ENCODE measurements at places on chromosomes 7 and 10. TPM values are rescaled to one million over a fixed set of nuclear protein-coding genes. Genes with fewer than 3 reads are reported as not detected.

Gene FZD8
- 5.6 TPM for total RNA-seq

DNA sequence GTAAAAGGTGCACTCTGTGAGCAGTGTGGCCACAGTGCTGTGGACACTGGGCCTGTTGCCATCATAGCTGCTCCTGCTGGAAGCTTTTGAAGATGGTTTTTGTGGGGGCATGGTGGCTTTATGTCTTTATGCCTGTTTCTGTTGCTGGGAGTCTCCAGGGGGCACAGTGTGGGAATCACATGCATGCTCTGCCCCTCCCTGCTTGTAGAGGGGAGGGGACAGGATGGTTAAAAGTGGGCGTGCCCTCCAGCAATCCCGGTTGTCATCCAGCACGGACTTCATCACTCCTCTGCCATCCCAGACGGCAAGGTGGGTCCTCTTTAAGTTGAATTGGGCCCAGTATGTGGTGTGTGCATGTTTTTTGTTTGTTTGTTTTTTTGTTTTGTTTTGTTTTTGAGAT is 20.2 kb downstream of the OGDH start:
- no peaks in the 10 kb centered on the region for H3K36me3 ChIP-seq
- no peak overlapping the region for H3K4me3 ChIP-seq
- no peaks in the 10 kb centered on the region for H3K4me1 ChIP-seq
- H3K27ac ChIP-seq, result no peak overlapping the region

DNA sequence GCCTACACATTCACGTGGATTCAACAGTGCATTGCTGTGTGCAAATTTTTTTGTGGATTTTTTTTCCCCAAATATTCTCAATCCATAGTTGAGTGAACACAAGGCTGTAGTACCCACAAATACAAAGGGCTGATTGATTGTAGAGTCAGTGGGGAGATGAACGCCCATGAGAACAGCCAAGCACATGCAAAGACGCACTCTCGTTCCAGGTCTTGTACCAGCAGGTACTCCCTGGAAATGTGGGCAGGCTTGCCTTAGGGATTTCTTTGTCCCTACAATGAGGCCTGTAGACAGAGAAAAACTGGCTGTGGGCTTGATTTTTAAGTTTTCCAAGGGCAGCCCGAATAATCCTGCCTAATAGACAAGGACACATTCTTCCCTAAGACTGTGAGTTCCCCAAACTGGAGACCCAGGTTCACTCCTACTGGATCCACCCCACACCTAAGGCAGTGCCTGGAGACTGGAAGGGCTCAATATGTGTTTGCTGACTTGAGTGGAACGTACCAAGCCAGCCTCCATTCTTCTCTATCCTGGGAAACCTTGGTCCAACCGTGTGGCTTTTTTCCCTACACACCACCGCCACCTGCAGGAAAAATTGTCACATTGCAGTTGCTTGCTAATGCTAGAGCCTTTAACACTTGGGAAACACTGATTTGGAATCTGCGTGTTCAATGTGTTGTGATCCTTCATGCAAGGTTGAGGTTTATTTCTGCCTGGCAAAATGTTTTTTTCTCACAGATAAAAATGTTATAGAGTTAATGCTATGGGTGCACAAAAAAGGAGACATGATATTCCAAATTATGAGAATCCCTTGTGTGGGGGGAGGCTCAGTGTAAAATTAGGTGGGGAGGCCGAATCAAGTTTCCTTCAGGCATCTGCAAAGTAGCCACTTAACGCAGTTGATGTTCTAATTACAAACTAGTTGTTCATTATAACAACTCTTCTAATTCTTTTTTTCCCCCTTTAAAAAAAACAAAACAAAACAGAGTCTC is 49.3 kb downstream of the PPP1R17 start:
- H3K4me3 ChIP-seq, result no peak overlapping the region
- no peaks in the 10 kb centered on the region for H3K4me1 ChIP-seq
- peak; percentile 50 for DNase-seq
- H3K36me3 ChIP-seq, result no peaks in the 10 kb centered on the region
- H3K27ac ChIP-seq, result no peak overlapping the region

DNA sequence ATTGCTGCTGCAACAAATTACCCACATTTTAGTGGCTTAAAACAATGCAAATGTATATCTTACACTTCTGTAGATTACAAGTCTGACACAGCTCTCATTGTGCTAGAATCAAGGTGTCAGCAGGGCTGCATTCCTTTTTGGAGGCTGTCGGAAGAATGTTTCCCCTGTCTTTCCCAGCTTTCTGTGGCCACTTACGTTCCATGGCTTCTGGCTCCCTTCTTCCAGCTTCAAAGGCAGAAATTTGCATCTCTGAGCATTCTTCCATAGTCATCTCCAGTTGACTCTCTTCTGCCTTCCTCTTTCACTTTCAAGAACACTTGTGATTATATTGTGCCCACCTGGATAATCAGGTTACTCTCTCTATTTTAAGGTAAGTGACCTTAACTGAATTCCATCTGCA is 125.3 kb downstream of the GPR158 start:
- no peak overlapping the region for H3K4me3 ChIP-seq
- H3K27me3 ChIP-seq, result no peaks in the 10 kb centered on the region
- no peaks in the 10 kb centered on the region for H3K4me1 ChIP-seq

Measured in prostate gland (tissue), 2 donors.